Non-pigmented ciliary epithelial cell (primary cell): ENCODE measurements at places on chromosomes 5 and 9.

- DNase-seq, result no peak
Observed at GRCh38 chr5:59430066-59430685, 463.4 kb downstream of the PDE4D start.

GRCh38 chr5:161411156-161411555, 135.4 kb downstream of the GABRB2 start:
- no peak for DNase-seq

DNA sequence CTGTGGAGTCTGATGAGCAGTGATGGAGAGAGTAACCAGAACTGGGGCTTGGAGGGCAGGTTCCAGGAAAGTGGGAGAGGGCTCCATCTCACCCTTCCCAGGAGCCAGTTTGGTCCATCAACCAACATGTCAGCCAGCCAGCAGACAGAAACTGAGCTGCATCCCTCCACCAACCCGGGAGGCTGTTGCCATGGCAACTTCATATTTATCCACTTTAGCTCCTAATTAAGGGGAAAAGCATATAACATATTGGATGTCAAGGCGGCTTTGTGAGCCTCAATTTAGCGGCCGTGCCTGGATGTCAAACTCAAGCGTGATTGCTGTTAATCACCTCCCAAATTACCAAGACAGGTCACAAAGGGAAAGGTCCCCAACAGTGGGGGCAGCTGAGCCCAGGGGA, 81.5 kb upstream of the ARAP3 start:
- no peak for DNase-seq

DNA sequence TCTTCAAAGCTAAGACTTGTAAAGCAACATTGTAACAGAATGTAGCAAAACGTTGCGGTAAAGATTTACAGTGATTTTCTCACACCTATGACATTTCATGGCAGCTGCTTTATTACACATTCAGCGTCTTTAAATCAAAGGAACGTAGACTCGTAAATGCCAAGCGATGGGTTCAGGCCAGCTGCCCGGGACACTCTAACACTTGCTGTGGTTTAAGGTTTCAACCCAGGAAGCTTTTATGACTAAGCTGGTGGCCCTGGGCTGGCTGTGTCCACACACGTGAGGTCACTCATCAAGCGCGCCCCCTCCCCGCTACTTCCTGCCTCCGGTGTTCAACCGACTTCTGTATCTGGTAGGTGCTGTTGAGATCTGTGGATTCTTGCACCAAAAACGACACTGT, 2.5 kb downstream of the SLC6A18 start:
- no peak for DNase-seq

- no peak for DNase-seq
Observed at GRCh38 chr5:72281430-72281763, 38.6 kb downstream of the MRPS27 start.

DNA sequence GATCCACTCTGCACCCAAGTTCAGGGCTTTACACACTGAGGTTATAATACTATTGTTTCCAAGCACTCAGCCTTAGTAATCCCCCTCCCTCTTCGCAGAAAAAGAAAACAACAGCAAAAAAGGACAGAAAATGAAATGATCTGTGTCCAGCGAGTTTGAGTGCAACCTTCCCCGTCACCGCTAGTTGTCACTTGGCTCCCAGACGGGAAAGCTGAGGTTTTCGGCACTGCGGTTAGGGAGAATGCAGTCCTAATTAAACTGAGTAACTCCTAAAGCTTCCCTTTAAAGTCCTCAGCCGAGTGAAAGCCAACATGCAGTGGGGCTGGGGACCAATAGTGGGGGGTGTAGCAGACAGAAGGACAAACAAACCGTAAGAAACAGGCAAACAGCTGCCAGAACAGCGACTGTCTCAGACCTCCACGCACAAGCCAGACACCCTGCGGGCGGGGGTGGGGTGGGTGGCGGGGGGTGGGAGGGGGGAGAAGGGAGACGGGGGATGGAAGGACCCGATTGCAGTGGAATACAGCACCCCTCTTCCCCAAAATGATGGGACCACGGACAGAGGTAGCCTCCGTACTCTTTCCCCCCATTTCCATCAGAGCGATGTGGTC, 680 bp downstream of the GLRA1 start:
- DNase-seq, result no peak

GRCh38 chr5:76404223-76405211, 1.4 kb downstream of the IQGAP2 start:
- DNase-seq, result no peak

- no peak for DNase-seq
Observed at GRCh38 chr5:151038801-151039238, 18.4 kb downstream of the GPX3 start.

GRCh38 chr5:154830596-154830995, 19.8 kb downstream of the FAXDC2 start:
- no peak for DNase-seq

- DNase-seq, result no peak
Observed at GRCh38 chr5:103847060-103847459, 284.5 kb upstream of the NUDT12 start.

DNA sequence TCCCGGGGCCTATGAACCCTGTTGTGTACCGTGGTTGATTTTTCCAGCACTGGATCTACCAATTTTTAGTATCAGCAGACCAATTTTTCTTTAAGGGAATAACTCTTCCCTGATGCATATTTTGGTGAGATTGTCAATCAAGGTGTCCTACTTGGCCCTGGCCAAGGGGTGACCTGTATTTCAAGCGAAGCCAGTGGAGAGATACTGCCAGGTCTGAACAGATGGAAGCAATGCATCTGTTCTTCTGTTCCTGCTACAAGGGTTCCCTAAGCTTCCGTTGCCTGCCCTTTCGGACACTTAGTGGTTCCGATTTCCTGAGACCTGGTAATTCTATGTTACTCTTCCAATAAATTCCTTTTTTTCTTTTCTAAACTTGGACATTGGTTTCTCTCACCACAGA, 37.3 kb downstream of the ADAM19 start:
- no peak for DNase-seq

- DNase-seq, result no peak
Observed at GRCh38 chr5:14172149-14172795, 29.1 kb downstream of the TRIO start.

GRCh38 chr5:415928-416635, 26.9 kb upstream of the EXOC3 start:
- no peak for DNase-seq

DNA sequence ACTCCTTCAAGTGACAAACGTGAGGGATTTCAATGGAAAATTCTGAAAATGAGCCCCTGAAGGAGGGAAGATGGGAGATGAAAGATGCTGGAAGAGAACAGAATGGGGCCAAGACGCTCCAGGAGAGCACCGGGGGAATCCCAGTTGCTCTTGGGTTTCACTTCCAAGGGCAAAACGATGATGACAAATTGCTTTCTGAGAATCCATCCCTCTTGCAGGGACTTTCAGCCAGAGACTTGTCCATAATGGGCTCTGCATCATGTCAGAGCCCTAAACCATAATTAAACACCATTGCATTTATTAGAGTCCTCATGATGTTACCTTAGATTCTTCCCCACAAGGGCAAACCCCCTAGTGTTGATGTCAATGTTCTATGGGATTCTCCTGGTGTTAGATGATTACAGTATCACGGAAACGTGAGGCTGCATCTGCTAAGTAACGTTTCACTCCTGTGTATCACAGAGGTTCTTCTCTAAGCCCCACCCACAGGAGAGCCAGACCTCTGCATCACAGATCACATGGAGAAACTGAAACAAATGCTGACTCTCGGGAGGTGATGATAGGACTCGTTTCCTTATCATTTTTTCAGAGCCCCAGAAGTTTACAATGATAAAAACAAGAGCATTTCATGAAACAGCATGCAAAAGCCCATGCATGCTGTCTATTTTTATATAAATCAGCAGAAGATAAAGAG, 114.4 kb downstream of the TENT4A start:
- no peak for DNase-seq

GRCh38 chr9:137176302-137177182, 4.7 kb upstream of the TMEM210 start:
- no peak for DNase-seq

DNA sequence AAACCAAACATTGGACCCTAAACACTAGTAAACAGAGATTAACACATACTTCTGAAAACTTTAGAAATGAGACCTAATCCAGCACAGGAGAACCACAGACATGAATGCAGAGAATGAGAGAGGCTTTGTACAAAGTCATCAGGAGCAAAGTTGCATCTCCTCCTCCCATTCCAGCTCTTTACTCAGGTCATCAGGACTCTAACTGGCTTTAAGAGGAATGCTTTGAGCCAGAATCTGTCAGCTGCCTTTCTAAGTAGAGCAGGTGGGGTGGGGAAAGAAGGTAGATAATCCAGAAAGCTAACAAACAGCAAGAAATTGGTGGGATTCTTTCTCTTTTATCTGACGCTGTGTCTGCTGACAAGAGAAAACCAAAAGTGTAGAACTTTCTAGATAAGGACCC, 582.7 kb upstream of the DMAC1 start:
- DNase-seq, result no peak

DNA sequence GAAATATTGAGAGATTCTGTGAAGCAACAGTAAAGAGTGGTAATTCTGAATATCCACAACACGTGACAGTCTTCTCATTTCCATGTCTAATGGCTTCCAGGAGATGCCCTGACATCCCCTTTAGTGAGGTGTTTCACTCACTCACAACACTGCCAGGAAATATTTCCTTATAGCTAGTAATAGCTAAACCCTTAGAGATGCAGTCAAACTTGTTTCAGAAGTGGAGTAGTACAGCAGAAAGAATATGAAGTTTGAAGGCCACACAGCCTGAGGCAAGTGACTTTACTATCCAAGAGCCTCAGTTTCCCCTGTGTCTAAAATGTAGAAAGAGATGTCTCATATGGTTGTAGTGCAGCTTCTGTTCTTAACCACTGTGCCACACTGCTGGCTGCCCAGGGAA, 139.2 kb downstream of the CDK5RAP2 start:
- no peak for DNase-seq

DNA sequence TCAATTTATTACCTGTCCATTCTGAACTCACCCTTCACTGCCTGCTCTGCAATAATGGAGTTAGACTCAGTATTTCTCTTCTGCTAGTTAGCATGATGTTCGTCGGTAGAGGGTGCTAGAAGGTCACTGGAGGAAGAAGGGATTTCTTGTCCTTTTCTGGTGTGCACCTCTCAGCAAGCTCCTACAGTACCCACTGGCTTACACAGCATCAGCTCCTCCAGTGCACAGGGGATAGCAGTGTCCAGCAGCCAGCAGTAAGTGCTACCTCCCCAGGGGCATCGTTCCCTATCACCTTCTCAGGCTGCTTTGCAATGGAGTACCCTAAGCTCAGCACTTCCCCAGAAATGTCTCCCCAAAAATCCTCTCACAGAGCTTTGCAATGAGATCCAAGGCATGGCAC, 45.9 kb upstream of the APC start:
- no peak for DNase-seq

GRCh38 chr9:134623258-134624066, 18.1 kb upstream of the COL5A1 start:
- DNase-seq, result no peak

GRCh38 chr5:172031894-172032461, 25.5 kb upstream of the FBXW11 start:
- no peak for DNase-seq

DNA sequence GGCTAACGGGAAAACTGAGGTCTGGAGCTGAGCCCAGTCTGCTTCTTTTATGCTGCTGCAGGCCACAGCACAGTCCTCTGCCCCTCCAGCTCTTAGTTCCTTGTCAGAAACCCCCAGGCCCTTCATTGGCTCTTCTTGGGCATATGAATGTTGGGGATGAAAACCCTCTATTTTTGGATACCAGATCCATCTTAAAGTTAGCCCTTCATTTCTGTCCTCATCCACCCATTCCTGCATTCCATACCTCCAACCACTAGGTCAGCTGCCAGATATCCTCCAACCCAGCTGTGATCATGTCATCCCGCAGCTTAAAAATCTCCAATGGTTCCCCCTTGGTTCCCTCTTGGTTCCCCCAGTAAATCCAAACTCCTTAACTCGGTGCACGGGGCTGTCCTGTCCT, 1.8 kb upstream of the SLC25A51 start:
- no peak for DNase-seq

GRCh38 chr9:130847306-130848217, 12.5 kb downstream of the ABL1 start:
- peak; percentile 98 for DNase-seq

DNA sequence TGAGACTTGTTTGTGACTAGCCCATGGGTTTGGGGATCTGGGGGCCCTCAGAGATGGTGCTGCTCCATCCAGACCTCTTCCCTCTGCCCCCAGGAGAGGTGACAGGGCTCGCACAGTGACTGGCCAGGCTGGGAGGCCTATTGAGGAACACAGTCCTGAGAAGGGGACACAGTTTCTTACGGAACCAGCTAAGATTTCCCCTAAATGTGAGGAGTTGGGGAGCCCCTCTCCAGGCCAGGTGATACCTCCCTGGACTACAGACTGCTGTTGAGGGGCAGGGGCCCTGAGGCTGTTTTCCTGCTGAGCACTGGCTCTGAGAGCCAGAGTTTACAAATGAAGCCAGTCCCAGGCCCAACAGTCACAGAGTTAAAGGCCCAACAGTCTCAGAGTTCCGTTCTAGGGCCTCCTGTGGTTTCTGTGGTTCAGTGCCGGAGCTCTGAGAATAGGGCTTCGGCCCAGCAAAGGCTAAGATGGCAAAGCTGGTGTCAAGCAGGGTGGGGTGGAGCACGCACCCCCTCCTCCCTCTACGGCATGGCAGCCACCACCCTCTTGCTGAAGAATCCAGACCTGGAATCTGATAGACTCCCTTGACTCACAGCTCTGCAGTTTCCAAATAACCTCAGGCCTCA, 1.1 kb upstream of the SEMA4D start:
- no peak for DNase-seq

GRCh38 chr5:158393457-158393856, 534.5 kb upstream of the CLINT1 start:
- no peak for DNase-seq

- no peak for DNase-seq
Observed at GRCh38 chr5:119379942-119380547, 24.2 kb downstream of the TNFAIP8 start.

- DNase-seq, result no peak
Observed at GRCh38 chr5:2913281-2913680, 161.8 kb upstream of the IRX2 start.

DNA sequence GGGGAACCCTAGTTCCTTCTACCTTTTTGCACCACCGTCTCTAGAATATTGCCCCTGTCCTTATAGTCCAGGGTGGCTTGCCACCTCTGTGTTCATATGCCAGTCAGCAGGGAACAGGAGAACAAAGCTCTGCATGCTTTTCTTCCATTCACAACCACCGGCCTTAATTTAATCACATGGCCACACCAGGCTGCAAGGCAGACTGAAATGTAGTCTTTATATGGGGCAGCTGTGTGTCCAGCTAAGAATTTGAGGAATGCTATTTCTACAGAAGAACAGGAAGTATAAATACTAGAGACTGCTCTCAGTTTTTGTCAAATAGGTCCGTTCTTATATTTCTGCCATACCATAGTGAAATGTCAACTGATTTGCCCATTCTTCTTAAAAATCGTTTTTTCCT, 5.8 kb downstream of the C5orf22 start:
- DNase-seq, result no peak

DNA sequence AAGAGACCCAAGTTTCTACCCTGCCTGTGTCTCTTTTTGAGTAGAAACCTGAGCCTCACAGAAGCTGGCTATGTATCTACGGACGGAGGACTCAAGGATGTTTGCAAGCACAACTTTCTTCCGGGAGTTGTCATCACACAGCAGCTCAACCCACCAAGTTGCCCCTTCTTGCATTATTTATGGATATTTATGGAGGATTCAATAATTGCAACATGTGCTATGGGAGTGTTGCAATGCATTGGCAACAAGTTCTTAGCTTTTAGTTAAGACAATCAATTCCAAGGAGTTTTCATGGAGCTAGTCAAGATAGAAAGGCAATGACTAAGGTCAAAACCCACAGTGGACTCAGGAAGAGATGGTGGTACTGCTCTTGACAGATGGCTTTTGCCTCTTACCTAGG, 336.9 kb downstream of the ENC1 start:
- no peak for DNase-seq

- DNase-seq, result no peak
Observed at GRCh38 chr5:136073714-136074529, 45.1 kb downstream of the TGFBI start.
